GM18507 (cell line): ENCODE measurements at places on chromosomes 4 and X.

- no peak for DNase-seq
Observed at GRCh38 chr4:4532371-4533154, 9.3 kb downstream of the STX18 start.

DNA sequence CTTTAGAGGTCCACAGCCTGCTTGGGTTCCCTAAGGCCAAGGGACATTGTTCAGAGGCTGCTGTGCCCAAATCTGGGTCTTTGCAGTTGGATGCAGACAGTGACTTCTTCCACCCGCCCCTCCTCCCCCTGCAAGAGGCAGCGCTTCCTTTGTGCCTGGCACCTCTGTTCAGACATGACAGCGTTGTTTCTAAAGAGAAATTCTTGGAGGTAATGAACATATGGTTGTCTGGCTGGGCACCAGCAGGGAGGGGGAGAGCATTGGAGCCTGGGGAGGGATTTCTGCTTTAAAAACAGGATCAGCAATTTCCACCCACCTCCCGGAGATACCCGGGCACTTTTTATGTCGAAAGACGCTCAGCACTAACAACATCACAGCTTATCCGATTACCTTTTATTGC, 51.5 kb downstream of the PSAPL1 start:
- no peak for DNase-seq

DNA sequence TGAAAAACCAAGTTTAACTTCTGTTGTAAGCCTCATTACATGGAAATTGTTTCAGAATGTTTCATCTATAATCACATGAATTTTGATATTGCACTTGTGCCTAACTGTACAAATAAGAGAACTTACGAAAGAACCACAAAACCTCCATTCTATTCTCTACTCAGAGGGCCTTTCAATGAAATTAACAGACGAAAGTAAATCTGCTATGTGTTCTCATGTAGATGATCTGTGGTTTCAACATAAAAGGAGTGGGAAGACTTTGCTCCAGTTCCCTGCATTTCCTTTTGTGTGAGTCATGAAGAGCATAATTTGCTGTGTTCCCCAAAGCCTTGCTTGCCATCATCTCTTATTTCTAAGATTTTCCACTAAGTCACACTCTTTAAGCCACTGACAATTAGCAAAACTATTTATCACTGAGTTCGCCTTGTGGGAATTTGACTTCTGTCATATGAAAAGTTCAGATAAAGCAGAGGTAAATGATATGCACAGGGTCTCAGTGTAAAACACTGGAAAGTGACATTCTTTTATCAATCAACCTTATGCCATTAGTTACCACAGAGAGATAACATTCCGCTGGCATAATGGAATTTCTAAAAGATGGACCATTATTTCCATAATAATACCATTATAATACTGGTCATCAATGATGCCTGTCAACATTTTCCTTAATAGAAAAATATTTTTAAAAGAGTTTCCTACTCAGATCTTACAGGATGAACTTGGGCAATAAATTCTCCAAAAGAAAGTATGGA, 329.8 kb downstream of the NR3C2 start:
- no peak for DNase-seq

GRCh38 chrX:7109838-7110793, 37.4 kb upstream of the STS start:
- DNase-seq, result no peak

DNA sequence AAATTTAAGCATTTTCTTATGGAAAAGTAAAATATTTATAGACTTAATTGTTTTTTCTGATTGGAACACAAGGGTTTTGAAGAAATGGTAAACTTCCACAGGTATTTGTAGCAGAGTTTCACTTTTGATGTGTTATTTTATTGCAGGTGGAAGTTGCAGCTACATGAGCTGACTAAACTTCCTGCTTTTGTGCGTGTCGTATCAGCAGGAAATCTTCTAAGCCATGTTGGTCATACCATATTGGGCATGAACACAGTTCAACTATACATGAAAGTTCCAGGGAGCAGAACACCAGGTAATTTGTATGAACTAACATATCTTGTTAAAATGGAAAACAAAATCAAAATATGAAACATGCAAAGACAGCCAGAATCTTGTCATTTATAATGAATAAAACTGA, 117.4 kb downstream of the DIPK2B start:
- DNase-seq, result no peak

GRCh38 chr4:119337010-119337409, 15.1 kb upstream of the FABP2 start:
- no peak for DNase-seq

GRCh38 chr4:152138451-152138850, 377.6 kb upstream of the GATB start:
- no peak for DNase-seq

GRCh38 chr4:128869776-128870509, 60.4 kb downstream of the JADE1 start:
- no peak for DNase-seq

DNA sequence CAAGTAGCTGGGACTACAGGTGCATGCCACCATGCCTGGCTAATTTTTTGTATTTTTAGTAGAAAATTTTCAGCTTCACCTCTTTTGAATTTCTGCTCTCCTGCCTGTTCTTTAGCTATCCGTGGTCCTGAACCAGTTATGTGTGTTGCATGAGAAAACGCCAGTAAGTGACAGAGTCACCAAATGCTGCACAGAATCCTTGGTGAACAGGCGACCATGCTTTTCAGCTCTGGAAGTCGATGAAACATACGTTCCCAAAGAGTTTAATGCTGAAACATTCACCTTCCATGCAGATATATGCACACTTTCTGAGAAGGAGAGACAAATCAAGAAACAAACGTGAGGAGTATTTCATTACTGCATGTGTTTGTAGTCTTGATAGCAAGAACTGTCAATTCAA, 13.9 kb downstream of the ALB start:
- DNase-seq, result no peak

- no peak for DNase-seq
Observed at GRCh38 chr4:54032558-54033135, 31.8 kb downstream of the CHIC2 start.

- DNase-seq, result no peak
Observed at GRCh38 chrX:69153060-69153730, 12.1 kb downstream of the PJA1 start.

DNA sequence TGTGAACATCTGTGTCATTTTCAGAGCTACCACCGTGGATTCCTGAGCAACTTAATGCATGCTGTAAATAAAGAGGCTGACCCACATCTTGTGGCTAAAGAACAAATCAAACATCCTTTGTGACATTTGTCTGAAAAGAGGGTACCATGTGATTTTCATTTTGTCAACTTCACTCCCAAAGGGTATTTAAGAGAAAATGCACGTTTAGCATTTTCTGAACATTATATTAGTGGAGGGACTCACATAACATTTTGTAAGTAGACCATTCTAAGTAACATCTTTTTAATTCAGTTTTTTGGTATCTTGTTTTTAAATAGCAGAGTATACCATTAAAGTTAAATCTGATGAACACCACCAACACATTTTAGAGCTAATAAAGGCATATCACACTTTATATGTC, 17.0 kb upstream of the CPE start:
- no peak for DNase-seq

GRCh38 chr4:138611721-138612120, 369.6 kb upstream of the SLC7A11 start:
- no peak for DNase-seq

DNA sequence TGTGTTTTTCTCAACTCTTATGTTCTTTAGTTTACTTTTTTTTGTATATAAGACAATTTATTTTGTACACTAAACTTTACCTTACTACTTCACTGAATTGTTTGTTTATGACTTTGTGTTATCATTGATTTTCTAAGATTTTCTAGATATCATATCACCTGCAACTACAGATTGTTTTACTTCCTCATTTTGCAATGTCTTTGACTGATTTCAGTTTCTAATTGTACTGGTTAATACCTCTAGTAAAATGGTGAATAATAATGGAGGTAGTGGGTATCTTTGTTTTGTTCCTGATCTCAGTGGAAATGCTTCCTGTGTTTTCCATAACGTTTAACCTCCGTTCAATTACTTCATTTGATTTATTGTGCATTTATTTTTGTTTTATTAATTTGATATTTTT, 490.2 kb downstream of the TLL1 start:
- no peak for DNase-seq

DNA sequence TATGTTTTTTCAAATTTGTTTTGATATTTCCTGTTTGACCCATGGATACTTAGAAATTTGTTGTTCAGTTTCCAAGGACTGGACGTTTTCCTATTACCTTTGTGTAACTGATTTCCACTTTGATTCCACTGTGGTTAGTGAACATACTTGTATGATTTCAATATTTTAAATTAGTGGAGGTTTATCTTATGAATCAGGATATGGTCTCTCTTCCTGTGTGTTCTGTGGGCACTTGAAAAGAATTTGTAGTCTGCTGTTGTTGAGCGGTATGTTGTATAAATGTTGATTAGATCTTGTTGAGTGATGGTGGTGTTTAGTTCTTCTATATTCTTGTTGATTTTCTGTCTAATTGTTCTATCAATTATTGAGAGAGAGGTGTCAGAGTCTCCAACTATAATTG, 21.2 kb upstream of the LAMTOR3 start:
- DNase-seq, result no peak

- DNase-seq, result no peak
Observed at GRCh38 chr4:129583868-129584267, 487.9 kb downstream of the C4orf33 start.

- no peak for DNase-seq
Observed at GRCh38 chr4:119315036-119315435, 6.9 kb downstream of the FABP2 start.

DNA sequence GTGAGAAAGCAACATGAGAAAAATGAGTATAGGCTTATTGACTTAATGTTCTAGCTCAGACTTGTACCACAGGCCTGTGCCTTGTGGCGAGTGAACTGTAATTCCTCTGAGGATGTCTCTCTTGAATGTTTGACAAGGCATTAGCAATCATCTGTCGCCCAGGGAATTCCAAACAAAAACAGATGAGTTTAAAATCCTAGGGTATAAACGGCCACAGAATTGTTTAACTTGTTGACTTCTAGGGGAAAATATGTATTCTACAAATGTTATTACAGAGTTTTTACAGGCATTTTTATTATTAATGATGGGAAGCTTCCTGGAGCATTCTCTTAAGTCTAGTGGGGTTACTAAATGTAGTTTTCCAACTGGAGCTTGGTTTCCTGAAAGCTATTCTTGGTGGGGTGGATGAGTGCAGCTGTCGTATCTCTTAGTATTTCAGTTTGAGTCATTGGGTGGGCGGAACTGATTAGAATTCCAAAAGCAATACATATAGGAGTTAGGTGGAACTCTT, 40.6 kb downstream of the ARHGAP10 start:
- no peak for DNase-seq

DNA sequence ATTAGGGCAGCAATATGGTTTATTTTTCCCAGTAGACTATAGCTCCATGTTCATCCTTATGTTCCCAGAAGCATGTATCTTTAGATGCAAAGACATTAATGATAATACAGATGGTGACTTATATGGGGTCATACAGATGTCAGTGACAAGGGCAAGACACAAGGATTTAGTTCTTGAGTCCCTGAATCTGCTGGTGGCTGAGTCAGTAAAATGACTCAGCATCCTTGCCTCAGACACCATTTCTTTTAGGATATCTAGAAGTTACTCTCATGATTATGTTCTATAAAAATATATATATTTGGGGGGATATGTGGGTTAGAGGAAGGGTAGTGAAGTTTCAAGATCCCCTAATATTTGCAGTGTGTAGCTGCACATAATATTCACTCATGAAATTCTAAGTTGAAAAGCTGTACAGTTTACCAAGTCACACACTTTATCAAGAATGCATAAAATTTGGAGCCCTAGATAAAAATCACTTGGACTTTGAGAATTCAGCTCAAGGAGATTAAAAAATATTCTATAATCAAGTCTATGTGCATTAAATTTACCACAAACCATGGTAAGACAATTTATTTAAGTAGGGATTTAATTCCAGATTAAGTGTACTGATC, 101.9 kb downstream of the LNX1 start:
- no peak for DNase-seq

DNA sequence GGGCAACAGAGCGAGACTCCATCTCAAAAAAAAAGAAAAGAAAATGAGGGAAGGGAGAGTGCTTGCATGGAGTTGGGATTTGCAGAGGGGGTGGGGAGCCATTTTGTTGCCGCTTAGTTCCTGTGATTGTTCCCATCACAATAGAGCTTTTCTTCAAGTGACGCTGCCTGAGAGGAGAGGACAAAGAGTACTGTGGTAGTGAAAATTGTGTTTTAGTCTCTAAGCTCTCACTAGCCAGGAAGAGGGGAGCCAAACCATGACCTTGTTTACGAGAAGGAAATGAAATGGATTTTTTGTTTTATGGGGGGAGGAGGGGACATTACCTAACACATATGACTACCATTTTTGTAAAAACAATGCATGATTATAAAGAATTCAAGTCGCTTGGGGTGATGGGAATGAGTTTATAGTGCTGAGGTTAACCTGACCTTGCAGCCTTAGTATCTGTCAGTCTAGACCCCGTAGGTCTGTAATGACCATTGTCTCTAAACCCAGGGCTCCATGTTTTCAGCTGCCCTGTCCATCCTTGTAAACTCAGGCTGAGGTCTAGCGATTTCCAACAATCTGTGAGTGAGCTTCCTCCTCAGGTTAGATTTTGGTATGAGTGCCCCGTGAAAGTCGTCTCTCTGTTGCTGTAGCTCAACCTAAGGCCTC, 18.8 kb downstream of the SRD5A3 start:
- no peak for DNase-seq

GRCh38 chr4:187417721-187418120, 577.9 kb upstream of the ZFP42 start:
- no peak for DNase-seq

- peak; percentile 77 for DNase-seq
Observed at GRCh38 chr4:164977243-164978164, at the start of gene TRIM61. TSS of gene TRIM61 (minus strand) at chr4:164977657. CDS start at chr4:164970002, 7,655 bp downstream.

GRCh38 chrX:69203638-69204037, 38.4 kb upstream of the PJA1 start:
- DNase-seq, result no peak

DNA sequence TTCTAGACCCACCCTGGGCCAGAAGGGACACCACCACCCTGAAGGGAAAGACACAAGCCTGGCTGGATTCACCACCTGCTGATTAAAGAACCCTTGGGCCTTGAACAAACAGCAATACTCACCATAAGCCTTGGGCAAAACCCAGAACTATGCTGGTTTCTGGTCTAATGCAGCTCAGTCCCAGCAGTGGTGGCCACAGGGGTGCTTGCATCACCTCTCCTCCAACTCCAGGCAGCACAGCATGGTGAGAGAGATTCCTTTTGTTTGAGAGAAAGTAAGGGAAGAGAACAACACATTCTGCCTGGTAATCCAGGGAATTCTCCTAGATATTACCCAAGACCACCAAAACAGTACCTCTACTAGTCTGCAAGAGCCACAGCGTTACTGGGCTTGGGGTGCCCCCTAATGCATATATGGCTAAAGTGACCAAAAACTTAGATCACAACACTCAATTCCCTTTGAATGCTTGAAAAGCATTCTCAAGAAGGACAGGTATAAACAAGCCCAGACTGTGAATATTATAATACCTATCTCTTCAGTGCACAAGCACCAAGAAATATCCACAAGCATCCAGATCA, 25.7 kb downstream of the RNF128 start:
- no peak for DNase-seq

DNA sequence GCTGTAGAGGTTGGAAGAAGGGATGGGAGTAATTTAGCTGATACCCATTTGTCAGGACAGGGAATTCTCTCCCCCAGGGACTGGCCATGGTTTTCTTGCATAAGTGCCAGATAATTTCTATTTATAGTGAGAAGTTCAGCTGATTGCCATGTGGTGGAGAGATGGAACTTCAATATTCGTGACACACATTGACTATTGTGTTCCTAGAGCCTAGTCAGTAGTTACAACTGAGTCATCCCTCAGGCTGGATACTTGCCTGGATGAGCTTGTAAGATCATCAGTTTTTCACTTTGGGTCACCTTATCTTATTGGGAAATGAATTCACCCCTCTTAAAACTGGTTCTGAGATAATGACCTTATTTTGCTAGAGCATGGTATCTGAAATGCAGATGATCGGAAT, 32.2 kb downstream of the CFAP299 start:
- DNase-seq, result no peak
